ENCODE measurements at places on chromosomes 2 and 18. TPM values are rescaled to one million over a fixed set of nuclear protein-coding genes. Genes with fewer than 3 reads are reported as not detected.

Gene SPP2
- not detected for polyA plus RNA-seq

Gene RAMP1
- 6.3 TPM for polyA plus RNA-seq

Gene NCK2
- polyA plus RNA-seq = 26.6 TPM

Gene AOX1
- polyA plus RNA-seq = 181 TPM

Gene GYPC
- 44.1 TPM for polyA plus RNA-seq
